ENCODE measurements at places on chromosomes 7 and 10.

DNA sequence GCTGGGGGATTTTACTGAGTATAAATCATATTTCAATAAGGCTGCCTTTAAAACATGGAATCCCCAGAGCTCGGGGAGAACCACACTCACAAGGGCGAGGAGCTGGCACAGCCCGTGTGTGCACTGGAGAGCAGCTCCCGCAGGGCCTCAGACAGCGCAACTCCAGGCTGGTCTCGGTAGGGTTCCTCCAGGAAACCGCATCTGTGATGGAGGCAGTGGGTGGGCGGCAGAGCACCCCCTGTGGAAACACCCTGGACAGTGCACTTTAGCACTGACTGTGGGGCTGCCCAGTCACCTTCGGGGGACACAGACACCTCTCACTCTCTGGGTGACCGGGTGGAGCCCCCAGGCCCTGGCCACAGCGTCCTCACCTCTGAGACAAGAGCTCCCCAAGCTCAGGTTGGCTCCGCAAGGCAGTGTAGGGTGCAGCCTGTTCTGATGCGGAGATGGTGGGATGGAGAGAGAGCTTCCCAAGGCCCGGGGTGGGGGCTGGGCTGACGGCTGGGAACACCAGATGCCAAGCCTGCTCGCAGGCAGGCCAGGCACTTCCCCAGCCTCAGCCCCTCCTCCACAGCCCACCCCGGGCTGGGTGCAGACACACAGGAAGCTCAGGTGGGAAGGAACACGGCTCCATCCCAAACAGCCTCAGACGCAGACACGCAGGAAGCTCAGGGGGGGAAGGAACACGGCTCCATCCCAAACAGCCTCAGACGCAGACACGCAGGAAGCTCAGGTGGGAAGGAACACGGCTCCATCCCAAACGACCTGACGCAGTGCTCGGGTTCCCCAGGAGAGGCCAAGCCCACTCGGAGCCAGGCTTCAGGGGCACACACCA is 224.4 kb downstream of the MAD1L1 start:
- DNase-seq: no peak

- DNase-seq: no peak
Measured at GRCh38 chr10:68194290-68194689, 37.6 kb downstream of the ATOH7 start.

DNA sequence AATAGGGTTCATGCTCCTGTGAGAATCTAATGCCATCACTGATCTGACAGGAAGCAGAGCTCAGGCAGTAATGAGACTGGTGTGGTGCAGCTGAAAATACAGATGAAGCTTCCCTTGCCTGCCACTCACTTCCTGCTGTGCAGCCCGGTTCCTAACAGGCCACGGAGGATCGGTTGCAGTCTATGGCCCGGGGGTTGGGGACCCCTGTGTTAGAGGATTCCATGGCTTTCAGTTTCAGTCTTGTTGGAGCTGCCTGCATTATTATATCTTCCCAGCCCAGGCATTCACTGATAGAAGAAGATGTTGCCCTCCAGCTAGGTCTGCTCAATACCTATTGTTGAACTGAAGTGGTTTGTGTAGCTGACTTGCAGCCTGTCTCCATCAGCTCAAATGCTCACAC is 1298.8 kb downstream of the TYW1 start:
- DNase-seq: no peak

- no peak for DNase-seq
Measured at GRCh38 chr7:155384751-155385150, 73.2 kb upstream of the EN2 start.

- no peak for DNase-seq
Measured at GRCh38 chr7:133804127-133804526, 323.0 kb upstream of the LRGUK start.

- no peak for DNase-seq
Measured at GRCh38 chr7:141263508-141263907, 189.6 kb downstream of the TMEM178B start.

All from stimulated activated CD8-positive, alpha-beta memory T cell treated with anti-CD3 and anti-CD28 coated beads, Interleukin-7, amount 100 ng/mL, for 4 hours (primary cell).